ENCODE measurements at places on chromosomes 4 and X. TPM values are rescaled to one million over a fixed set of nuclear protein-coding genes. Genes with fewer than 3 reads are reported as not detected.

Gene GCNA
- 3.1 TPM for total RNA-seq

Gene F11
- total RNA-seq: not detected

Gene DGKK
- total RNA-seq: not detected

Gene WDFY3
- 80.1 TPM for total RNA-seq

Gene CDS1
- 0.30 TPM for total RNA-seq

Gene HSFX3
- not detected for total RNA-seq

Gene PCDH18
- 33.3 TPM for total RNA-seq

Gene SPINK2
- total RNA-seq: not detected

Gene EVC
- total RNA-seq: 40.0 TPM

Gene COL25A1
- 0.45 TPM for total RNA-seq

Gene CCDC160
- 1.6 TPM for total RNA-seq

Gene C4orf50
- not detected for total RNA-seq

Gene CDX4
- not detected for total RNA-seq

Gene FHDC1
- 8.9 TPM for total RNA-seq

Gene CLCN5
- 12.4 TPM for total RNA-seq

Gene MEPE
- total RNA-seq: not detected

Measured in chondrocyte (in vitro differentiated cells).